Stimulated activated CD8-positive, alpha-beta memory T cell treated with anti-CD3 and anti-CD28 coated beads, Interleukin-7, amount 100 ng/mL, for 1 hour (primary cell): ENCODE measurements at places on chromosomes 7 and 10.

DNA sequence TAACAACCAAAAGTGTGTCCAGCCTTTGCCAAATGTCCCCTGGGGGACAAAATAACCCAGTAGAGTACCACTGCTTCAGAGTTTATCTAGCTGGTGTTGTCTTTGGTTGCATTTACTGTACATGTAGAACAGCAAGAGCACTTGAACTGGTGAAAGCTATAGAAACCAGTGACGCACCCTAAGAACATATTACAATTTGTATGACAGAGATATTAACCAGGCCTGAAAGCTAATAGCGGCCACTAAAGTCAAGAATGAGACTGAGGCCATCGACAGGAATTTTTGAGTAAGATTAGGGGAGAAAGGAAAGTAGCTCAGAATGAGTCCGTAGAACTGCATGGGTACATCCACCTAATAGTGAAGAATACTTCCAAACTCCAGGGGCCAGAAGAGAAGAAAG, 236.2 kb downstream of the MTERF1 start:
- DNase-seq: no peak

DNA sequence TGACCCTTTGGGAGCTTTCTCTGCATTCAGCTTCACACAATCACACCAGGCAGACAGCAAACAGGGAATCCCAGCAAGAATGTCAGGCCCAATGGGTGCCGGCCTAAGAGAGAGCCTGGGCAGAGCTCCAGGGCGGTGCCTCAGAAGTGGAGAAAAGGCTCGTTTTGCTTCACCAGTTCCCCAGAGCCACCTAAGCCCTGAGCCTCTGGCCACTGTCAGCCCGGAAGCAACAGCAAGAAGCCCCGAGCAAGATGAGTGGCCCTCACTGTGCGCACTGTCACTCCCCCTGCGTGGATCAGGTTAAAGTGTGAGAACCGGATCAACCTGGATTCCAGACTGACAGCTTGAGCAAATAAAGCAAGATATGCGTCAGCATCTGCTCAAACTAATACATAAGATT, 14.7 kb downstream of the CNPY1 start:
- DNase-seq: no peak

DNA sequence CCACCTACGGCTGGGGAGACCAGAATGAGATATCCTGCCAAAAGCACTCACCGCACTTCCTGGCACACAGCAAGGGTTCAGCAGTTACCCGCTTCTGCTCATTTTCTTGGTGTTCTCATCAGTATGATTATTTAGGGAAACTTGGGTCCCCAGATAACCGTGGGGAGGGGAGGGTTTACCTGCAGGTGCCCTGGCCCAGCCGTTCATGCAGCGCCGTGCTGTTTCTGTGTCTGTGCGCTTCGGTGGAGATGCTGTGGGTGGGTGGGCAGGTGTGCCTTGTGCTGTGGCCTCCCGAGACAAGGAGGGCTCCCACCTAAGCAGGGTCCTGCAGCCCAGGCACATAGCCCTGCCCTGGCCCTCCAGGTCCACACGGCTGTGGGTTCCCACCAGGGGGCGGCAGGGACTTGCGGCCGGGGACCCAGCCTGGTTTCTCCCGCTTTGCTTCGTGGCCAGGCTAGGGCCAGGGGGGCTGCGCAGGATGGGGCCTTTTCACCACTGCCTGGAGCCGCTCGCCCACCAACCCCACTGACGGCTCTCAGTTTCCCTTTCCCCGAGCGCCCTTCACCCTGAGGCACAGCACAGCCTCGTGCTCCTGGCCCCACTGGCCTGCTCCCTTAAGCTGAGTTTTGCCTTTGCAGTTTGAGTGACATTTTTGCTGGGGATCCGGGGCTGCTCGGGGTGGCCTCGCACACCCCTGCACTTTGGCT, 78.5 kb downstream of the LHPP start:
- peak; percentile 50 for DNase-seq

DNA sequence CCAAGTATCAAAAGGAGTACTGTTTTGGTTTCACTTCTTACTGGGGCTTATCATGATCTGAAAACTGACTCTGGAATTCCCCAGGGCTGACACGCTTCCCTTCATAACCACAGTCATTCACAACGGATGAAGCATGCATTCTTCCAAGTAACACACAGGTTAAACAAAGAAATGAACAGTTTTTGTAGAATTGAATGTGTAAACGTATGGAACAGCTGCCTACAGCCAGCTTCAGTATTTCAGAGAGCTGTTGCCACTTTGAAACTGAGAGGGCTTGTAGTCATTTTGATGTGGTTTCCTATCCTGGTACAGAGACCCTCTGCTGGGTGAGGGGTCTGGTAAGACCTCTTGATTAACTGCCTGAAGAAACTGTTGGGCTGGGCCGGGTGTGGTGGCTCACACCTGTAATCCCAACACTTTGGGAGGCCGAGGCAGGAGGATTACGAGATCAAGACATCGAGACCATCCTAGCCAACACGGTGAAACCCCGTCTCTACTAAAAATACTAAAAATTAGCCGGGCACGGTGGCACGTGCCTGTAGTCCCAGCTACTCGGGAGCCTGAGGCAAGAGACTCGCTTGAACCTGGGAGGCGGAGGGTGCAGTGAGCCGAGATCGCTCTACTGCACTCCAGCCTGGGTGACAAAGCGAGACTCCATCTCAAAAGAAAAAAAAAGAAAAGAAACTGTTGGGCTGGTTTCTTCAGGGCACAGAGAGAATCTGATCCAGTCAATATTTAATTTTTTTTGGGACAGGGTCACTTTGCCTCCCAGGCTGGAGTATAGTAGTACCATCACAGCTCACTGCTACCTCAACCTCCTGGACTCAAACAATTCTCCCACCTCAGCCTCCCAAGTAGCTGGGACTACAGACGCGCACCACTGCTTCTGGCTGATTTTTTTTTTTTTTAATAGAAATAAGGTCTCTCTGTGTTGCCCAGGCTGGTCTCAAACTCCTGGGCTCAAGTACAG, 4.7 kb downstream of the NFE2L3 start:
- DNase-seq: no peak

DNA sequence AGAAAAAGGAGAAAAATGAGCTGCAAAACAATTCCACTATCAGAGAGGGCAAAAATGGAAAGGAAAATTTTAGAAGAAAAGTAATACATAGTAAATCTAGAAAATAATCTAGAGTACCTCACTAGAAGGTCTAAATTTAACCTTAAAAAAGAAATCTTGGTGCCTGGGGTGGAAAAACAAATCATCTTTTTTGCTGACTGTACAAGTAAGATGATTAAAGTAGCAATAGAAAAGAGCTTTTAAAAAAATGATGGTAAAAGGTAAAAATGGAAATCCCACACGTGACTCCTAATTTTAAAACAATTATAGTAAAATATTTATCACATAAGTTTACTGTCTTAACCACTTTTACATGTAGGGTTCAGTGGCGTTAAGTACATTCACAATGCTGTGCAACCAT, 28.8 kb upstream of the GOT1 start:
- DNase-seq: no peak

GRCh38 chr7:98930464-98930863, 52.1 kb downstream of the TRRAP start:
- no peak for DNase-seq

DNA sequence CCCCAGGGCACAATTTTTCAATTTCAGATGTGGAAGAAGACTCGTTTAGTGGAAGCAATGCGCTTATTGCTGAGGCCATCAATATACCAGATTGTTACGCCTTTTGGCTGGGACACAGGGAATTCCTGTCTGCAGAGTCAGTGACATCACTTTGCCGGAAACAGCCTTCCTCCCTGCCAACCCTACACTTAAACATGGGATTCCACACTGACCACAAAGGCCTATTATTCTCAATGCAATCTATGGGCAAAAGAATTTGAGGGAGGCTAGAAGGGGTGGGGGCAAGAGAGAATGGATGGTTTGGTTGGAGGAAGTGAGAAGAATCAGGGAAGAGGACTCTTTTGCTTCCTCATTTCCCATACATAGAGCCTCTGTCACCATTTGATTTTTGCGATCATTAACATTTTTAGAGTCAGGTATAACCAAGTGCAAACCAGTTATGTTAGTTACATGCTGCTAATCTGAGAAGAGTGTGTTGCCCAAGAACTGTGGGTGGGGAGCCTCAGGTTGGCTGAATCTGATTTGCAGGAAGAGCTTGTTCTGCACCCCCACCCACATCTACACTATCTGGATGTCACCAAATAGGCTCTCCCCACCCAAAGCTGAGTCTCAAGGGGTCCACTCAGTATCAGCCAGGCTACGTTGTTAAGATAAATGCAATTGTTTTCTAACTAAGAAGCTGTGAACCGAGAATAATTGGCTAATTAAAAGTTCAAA, 58.2 kb downstream of the ENTPD1 start:
- DNase-seq: no peak

GRCh38 chr7:84669177-84669732, 474.7 kb upstream of the SEMA3A start:
- no peak for DNase-seq

DNA sequence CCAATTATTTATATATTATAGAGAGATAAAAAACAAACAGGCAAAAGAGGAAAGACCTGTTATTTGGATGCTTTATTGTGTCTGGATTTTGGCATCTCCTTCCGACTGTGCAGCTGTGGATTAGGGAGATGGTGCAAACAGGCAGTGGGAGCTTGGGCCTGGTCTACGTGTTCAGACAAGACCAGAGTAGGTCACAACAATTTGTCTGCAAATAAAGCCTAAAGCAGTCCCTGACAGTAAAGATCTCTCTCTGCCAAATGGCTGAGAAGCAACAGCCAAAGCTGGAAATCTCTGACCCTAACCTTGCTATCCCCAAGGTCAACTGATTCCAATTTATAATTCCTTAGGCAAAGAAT, 82.0 kb downstream of the ABLIM1 start:
- no peak for DNase-seq

- no peak for DNase-seq
These were observed 173.4 kb upstream of the KLF14 start for GRCh38 chr7:130907439-130907838.

- DNase-seq: no peak
These were observed 21.7 kb upstream of the WNT16 start for GRCh38 chr7:121307021-121307574.

GRCh38 chr7:156003220-156004162, 191.2 kb upstream of the SHH start:
- DNase-seq: no peak

GRCh38 chr10:20474064-20474463, 423.0 kb downstream of the NEBL start:
- no peak for DNase-seq

- DNase-seq: no peak
These were observed 935 bp downstream of the MMP21 start for GRCh38 chr10:125774581-125775191.

DNA sequence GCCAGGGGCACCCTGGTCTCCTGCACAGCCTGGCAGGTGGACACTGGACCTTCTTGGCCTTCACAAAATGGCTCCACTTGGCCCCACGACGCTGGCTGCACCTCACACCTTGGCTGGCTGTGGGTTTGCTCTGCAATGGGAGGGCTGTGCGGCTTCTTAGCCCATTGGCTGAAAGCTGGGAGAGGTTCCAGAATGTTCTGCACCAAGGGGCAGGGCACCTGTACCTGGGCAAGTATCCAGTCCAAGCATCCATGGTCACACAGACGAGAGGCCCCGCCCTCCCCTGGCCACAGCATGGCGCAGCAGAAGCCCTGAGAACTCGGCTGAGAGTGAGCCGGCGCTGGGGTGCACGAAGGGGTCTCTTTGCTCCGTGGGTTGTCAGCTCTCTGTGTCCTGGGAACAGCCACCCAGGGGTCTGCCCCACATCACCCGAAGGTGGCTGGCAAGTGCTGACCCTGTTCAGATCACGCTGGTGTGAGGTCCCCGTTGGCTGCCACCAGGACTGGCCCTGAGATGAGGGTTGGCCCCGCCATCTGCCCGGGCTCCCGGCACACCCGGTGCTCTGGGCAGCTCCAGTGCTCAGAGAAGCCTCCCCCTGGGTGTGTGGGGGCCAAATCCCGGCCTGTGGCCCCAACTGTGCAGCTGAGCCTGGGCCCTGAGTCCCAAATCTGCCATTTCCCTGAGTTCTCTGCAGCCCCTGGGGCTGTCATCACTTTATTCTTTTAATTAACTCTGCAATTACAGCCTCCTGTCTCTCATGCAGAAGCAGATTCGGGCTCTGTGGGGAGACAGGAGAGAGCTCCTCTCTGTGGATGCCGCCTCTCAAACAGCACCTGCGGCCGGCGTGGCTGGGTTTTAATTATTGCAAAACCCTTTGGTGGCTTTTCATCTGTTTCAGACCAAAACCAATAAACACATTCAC, 19.4 kb upstream of the ADGRA1 start:
- DNase-seq: no peak

GRCh38 chr7:93117852-93118530, at the start of gene SAMD9:
TSS of gene SAMD9 (minus strand) at chr7:93117979. CDS start at chr7:93106097, 11,882 bp downstream.
- peak; percentile 18 for DNase-seq

DNA sequence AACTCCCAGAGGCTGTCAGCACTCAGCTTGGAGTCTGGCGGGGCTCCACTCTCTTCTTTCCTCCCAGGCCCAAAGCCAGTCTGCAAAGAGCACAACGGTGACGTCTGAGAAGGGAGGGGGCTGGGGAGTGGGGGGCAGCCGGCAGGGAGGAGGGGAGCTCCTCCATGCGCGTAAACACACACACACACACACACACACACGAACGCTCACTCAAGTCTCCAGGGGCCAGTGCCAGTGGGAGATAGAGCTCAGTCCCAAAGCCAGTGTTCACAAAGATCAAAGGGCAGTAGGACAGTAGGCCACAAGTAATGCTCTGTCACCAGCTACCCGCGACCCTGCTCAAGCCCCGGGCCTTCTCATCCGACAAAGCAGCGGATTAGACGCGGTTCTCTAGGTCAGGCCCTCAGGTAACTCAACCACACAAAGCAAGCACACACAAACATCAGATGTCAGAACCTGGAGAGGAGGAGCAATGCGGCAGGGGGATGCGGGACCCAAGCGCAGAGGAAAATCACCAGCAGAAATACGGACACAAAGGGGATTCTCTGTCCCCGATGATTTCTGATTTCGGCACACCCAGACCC, 19.9 kb downstream of the TCAF1 start:
- no peak for DNase-seq
